ENCODE measurements at places on chromosomes 12 and 14. TPM values are rescaled to one million over a fixed set of nuclear protein-coding genes. Genes with fewer than 3 reads are reported as not detected.

Gene CRIP1
- 0.44 TPM for total RNA-seq

Gene HOXC9
- 0.22 TPM for total RNA-seq

Gene CD163
- under 0.01 TPM for total RNA-seq

Gene POTEG
- total RNA-seq, result not detected

Gene RTL1
- total RNA-seq, result not detected

Gene TOMM20L
- total RNA-seq, result not detected

Gene ASB2
- total RNA-seq, result not detected

Gene INF2
- total RNA-seq, result 22.2 TPM

Gene INHBC
- not detected for total RNA-seq

Gene RPS6KL1
- total RNA-seq, result 6.2 TPM

Gene MAP3K9
- under 0.01 TPM for total RNA-seq

Gene DIO2
- not detected for total RNA-seq

Gene HOXC6
- total RNA-seq, result not detected

Gene CCDC175
- total RNA-seq, result not detected

Gene RHOJ
- total RNA-seq, result 58.0 TPM

Gene OTX2
- not detected for total RNA-seq

Gene CLEC14A
- total RNA-seq, result 90.1 TPM

Gene SLC39A9
- 117 TPM for total RNA-seq

Gene ARHGAP9
- not detected for total RNA-seq

Gene FBXL14
- total RNA-seq, result 10.2 TPM

Gene SIRT4
- 3.2 TPM for total RNA-seq

Gene IL22
- total RNA-seq, result not detected

Gene CNTN1
- total RNA-seq, result not detected

Gene SERPINA4
- not detected for total RNA-seq

Gene SERPINA9
- total RNA-seq, result not detected

Gene SRGAP1
- 1.3 TPM for total RNA-seq

Gene LRRIQ1
- under 0.01 TPM for total RNA-seq

Gene NTS
- under 0.01 TPM for total RNA-seq

Data from lung microvascular endothelial cell (primary cell).